D341Med (cell line): ENCODE measurements at places on chromosomes 7 and 10.

- DNase-seq = no peak
Observed at GRCh38 chr10:104368381-104368780, 14.7 kb downstream of the CFAP58 start.

- DNase-seq = no peak
Observed at GRCh38 chr10:74778436-74779094, 47.8 kb upstream of the KAT6B start.

GRCh38 chr7:134922720-134923704 is 63.3 kb upstream of the AGBL3 start:
- DNase-seq = no peak

DNA sequence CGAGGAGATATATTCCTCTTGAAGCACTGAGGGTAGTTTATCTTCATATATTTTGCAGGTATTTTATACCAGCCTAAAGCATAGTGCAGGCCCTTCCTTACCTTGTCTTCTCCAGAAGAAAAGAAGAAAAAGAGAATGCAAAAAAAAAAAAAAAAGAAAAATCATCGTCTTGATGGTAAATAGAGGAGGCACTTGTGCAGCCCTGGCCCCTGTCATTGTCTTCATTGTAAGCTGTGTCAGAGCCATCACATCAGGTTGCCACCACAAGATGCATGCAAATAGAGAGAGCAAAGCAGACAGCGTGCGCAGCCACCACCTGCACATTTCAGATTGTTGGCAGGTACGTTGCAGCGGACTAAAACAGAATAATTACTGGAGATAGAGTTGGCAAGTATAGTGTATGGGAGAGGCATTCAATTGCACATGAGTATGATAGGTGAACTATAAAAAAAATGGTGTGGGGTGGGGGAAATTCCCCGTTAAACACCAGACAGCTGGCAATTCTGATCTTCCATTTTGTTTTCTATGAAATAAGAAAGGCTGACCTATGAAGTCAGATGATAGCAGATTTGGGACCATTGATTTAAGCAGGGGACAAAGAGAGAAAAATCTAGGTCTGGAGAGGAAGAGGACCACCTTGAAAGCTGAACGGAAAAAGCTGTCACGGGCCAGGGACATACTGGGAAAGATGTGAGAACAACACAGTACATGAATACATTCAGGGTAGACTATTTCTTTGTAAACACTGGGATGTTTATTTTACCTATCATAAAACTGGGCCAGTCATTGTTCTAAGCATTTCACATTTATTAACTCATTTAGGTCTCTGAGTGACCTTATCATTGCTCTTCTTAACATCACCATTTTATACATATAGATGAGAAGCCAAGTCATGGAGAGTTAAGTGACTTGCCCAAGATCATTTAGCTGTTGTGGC is 306.3 kb upstream of the SP8 start:
- no peak for DNase-seq

GRCh38 chr10:79243181-79244067 is 103.8 kb upstream of the PPIF start:
- DNase-seq = peak; percentile 81

DNA sequence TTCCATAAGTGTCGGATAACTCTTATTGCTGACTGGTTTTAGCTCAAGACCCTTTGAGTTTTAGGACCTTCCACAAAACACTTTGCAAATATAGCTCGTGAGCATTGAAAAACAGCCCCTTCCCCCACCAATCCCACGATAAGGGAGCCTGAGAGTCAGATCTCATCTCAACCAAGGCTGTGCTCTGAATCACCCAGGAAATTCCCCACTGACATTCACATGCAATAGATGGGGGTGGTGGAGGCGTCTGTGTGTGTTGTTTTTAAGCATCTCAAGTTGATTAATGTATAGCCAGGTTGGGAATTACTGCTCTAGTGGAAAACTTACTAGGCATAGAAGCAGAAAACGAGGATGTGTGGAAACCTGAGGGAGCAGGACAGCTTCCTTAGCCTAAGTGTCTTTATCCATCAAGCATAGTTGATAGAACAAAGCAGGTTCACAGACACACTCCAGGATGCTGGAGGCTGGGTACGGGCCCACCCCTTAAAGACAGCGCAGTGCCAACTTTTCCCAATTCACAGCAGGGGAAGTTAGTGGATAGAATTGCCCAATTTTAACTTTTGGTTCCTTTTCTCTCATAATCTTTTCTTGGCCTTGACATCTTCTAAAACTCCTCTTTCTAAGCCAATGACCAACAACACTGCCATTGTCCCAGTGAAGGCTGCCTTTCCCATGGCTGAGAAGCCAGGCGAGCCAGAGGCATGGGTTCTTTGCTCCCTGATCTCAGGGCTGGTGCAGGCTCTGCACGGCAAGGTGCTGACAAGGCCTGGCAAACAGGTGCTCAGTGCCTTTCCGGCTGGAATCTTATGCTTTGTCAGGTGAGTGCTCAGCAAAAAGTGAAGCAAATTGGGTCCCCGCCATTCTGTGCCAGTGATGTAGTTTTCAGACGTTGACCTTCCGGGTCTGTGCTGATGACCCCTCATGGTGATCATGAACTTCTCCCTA is 98.5 kb upstream of the INSIG1 start:
- DNase-seq = no peak

DNA sequence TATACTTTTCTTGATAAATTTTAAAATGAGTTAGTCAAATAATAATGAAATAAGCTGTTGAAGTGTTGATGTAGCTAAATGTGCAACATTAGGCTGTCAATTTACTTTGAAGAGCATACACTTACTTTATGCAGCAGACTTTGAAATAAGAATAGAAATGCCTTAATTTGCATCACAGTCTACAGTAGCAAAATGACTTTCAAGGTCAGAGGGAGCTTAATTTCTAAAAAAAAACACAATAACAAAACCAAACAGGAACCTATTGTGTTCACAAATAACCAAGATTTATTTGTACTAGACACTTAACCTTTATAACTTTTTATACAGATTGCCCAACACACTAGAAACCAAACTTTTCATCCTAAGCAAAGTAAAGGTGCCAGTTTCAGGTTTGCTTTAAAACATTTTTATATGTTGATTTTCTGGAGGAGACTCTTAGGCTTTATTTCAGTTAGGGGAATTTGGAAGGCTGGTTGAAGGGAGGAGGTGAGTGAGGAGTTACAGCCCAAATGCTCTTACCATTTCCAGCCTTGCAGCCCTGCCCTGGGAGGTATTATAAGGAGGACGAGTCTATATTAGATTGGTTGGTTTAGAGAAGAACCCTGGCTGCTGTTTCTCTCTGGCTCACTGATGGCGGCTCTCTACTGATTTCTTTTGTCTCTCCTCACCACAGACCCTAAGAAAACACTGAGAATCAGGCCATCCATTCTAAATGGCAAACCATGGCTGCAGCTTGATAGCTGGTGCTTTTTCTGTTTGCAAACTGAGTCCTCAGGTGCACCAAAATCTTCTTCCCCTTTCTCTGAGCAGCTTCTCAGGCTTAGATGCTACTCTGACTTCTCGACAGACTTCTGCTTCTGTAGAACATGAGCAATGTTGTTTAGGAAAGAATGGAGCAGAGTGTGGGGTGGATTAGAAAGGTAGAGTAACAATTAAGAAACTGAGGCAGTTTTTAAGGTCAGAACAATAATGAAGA is 55.2 kb upstream of the RPA3 start:
- no peak for DNase-seq

GRCh38 chr7:46554688-46555422 is 633.8 kb upstream of the IGFBP3 start:
- DNase-seq = no peak

DNA sequence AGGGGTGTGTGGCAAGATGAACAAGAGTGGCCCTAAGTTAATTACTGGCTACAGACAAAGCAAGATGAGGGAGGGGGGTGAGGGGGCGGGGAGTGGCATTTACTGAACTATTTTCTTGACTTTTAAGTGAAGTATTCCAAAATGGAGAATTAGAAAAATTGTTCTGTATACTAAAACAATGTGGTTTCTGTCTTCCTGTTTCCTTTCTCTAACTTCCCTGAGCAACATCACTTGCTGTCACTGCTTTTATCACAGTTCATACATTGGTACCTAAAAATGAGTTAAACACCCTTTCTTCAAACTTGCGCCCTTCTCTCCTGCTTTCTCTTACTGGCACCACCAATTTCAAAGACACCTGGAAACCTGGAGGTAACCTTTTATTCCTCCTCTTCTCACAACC is 21.6 kb downstream of the PDZD8 start:
- no peak for DNase-seq

DNA sequence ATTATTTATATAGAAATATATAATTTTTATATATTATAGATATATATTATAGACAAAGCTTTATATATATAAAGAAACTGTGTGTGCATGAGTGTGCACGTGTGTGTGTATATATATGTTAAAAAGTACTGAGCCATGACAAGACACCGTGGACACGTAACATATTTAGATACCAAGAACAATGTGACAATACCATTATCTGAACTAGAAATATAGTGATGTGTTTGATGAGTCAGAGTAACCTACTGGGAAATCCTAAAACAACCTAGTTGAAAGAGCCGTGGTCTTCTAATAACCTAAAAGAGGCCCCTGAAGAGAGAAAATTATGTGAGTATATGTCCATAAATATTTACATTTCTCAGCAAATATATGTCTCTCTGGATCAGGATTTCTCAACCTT is 50.7 kb upstream of the ITGB8 start:
- DNase-seq = no peak

DNA sequence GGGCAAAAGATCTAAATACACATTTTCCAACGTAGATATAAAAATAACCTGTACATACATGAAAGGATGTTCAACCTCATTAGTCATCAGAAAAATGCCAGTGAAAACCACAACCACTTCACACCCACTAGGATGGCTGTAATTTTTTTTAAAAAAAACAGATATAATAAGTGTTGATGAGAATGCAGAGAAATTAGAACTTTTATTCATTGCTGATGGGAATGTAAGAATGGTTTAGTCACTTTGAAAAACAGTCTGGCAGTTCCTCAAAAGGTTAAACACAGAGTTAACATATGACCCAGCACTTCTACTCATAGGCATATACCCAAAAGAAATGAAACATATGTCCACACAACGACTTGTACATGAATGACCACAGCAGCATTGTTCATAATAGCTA is 32.3 kb upstream of the PRKCQ start:
- no peak for DNase-seq

- DNase-seq = peak; percentile 33
Observed at GRCh38 chr7:95327356-95327755, 3.0 kb upstream of the PON1 start.

DNA sequence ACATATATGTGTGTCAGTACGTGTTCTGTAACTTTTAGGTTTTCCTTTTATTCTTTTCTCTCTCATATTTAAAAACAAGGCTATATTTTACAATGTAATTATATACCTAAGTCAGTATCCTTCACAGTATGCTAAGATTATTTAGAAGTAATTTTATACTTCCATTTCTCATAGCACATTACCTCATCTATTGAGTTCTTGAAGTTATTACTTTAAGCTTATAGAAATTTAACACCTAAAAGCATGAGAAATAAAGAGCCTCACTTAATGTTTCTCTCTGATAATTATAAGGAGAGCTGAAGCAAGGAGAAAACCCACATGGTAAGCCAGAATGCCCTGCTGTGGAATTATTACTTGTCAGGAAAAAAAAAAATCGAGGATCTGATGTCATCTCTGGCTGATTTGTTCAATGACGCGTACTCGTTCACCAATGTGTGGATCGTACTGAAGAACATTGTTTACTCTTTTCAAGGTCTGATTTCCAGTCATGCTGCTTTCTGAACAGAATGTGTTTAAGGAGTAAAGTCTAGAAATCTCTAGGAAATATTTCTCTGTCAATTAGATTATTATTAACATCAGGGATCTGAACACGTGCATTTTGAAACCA is 21.9 kb downstream of the CACNB2 start:
- no peak for DNase-seq

DNA sequence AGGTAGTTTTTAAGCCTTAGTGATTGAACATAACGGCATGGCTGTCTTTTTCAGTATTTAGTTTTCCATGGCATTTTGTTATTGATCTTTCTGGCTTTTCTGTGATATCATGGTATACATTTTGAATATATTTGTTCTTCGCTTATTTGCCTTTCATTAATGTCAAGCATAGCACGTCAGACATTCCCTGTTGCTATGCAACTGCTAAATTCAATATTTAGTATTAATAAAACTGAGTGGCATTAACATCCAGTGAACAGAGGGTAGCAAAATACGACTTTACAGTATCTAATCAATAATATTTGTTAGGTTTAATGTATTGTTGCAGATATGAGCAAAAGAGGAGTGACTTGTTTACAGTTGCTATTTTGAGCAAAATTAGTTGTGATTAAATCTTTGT is 72.5 kb downstream of the LCOR start:
- no peak for DNase-seq

DNA sequence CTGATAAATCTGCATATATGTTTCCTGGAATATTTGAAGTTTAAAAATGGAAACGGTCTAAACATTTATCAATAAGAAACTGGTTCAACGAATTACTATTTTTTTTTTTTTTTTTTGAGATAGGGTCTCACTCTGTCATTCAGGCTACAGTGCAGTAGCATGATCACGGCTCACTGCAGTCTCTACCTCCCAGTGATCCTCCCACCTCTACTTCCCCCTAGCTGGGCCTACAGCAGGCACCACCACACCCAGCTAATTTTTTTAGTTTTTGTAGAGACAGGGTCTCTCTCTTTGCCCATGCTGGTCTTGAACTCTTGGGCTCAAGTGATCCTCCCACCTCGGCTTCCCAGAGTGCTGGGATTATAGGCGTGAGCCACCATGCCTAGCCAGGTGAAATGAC is 68.3 kb downstream of the UBE2H start:
- no peak for DNase-seq

GRCh38 chr10:100997360-100998182 is 2.0 kb upstream of the LZTS2 start:
- DNase-seq = peak; percentile 76

DNA sequence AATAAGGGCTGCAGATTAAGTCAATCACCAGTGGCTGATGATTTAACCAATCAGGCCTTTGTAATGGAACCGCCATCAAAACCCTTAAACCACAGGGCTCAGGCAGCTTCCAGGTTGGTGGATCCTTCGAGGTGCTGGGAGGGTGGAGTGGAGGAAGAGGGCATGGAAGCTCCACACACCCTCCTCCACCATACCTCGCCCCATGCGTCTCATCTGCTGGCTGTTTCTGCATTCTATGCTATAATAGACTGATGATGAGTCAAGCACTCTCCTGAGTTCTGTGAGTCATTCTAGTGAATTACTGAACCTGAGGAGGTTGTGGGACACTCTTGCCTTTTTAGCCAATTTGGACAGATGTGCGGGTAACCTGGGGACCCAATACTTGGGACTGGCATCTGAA is 43.9 kb downstream of the CHST15 start:
- DNase-seq = no peak

GRCh38 chr10:88672041-88672440 is 7.8 kb downstream of the LIPF start:
- no peak for DNase-seq

GRCh38 chr7:76512941-76513816 is 2.8 kb downstream of the UPK3B start:
- DNase-seq = peak; percentile 35
